T-helper 22 cell (primary cell): ENCODE measurements at places on chromosomes 3 and 15.
A peak's percentile ranks its signal among the peaks of the same experiment; 100 is the strongest.

DNA sequence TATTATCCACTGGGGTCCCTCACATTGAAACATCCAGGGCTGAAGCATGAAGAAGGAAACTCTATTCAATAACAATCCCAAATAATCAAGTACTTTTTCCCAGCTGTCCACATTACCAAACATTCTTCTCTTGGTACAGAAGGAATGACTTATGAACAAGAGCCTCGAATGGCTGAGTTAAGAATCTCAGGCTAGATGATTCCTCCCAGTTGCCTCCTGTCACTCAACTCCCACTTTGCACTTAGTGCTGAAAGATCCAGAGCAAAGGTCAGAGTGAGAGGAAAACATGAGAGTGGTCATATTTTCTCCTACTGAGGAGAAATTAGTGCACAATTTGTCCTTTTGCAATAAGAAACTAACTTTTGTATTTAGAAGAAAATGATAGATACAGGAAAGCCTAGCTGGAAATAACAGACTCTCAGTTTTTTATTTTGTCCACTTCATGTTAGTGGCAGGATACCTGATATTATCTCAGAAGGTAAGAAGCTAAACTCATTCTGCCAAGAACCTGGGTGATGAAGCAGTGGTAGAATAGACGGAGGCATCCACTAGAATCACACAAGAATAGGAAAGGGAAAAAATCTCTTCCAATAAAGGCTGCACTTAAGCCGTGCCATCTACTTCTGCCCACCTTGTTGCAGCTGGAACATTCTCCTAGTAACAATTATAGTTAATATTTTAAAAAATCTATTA lies 46.2 kb downstream of the GADL1 start:
- DNase-seq: no peak

GRCh38 chr15:82530606-82531379 lies 9.5 kb downstream of the RPS17 start:
- DNase-seq: peak; percentile 40

DNA sequence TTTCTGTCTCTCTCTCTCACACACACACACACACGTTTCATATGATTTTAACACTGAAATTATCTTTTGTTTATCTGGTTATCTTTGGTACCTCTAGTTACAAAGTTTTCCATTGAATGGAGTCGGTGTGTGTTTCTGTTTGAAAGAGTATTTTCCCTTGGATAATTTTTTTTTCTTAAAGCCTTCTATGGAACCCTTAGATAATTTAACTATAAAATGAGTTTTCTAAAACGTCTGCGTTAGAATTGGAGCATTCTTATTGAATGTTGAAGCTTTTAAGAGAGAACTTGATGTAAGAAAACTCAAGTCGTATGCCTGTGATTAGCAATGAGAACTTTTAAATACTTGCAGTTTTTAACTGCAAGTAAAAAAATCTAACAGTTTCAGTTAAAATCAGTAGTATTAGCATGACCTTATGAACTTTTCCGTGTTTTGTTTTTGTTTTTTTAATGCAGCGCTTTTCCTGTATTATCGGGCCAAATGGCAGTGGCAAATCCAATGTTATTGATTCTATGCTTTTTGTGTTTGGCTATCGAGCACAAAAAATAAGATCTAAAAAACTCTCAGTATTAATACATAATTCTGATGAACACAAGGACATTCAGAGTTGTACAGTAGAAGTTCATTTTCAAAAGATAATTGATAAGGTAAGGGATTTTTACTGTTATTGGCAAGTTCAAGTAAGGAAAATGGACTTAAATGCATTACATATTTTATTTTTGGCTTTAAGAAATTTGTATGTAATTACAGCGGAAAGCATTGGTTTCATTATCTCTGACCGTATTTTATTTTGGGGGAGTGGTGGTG lies 3.0 kb downstream of the SMC4 start:
- DNase-seq: no peak

GRCh38 chr15:42919799-42920518 lies 619 bp downstream of the TTBK2 start:
- peak; percentile 30 for DNase-seq

DNA sequence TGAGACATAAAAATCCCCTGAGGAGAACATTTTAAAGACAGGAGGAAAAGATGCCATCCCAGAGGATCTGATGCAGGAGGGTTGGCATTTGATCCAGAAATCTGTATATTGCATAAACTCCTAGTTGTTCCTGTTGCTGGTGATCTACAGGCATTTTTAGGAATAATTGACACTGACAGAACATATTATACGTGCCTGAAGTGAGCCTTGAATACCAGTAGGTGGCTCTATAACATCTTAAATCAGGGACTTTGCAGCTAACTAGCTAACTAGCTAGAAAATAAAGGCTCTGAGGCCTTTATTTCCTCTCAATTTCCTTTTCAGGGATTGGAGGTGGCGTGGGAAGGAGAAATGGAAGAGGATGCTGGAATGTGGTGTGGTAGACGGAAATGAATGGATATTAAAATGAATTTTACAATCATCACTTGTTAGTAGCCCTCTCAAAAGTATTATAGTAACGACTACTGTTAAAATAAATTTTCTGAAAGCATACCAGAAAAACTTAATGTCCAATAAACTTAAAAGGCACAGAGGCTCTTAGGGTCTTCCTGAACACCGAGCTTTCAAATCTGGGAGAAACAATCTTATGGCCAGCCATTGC lies 73.8 kb upstream of the ZBED2 start:
- DNase-seq: no peak

- no peak for DNase-seq
These were observed 374.7 kb downstream of the TUSC7 start for GRCh38 chr3:117084277-117084676.

- no peak for DNase-seq
These were observed 82.5 kb downstream of the SPRED1 start for GRCh38 chr15:38335116-38335515.

DNA sequence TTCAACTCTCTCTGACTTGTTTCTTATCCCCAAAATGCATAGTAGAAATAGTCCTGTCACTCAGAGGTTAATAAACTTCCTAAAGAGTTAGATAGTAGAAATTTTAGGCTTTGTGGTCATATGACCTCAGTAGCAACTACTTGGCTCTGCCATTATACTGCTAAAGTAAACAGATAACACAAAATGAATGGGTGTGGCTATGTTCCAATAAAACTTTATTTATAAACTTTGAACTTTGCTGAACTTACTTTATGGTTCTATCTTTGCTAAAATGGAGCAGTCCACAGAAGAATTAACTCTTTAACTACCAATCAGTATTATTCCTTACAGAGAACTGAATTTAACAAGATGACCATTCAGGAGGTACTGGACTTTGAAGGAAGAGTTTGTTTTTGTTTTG lies 393.6 kb upstream of the CDIN1 start:
- DNase-seq: no peak

GRCh38 chr3:33050071-33050653 lies 46.8 kb downstream of the GLB1 start:
- no peak for DNase-seq

GRCh38 chr15:27235681-27236080 lies 264.7 kb downstream of the GABRG3 start:
- DNase-seq: no peak

- DNase-seq: no peak
These were observed 31.8 kb downstream of the TTC14 start for GRCh38 chr3:180633722-180634121.

DNA sequence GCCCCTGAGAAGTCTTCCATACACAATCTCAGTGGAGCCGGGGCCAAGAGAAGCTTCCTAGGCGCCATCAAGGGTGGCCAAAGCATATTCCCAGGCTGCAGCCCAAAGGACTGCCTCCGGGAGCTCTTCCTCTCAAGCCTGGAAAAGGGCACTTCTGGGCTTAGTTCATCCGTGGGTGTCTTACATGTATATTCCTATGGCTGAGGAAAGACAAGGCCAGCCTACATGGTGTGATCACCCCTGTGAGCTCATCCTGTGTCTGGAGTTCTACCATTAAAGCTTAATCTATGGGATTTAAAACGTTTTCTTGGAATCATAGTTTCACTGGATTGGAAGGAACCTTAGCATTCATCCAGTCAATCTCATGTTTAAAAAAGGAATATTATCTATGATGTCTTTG lies 21.9 kb upstream of the TIMP4 start:
- DNase-seq: no peak

DNA sequence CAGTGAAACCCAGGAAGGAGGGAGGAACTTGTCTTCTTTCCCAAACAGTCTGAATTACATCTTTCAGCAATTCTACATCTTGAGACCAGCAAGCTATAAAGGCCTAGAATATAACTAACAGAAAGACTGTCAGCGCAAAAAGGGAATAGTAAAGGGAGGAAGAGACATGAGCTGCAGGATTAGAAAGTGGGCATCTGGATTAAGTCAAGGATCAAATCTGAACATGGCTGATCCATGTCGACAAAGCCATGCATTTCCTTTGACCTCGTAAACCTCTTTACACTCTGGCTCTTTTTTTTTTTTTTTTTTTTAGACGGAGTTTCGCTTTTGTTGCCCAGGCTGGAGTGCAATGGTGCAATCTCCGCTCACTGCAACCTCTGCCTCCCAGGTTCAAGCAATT lies 35.4 kb upstream of the KCNMB3 start:
- no peak for DNase-seq

DNA sequence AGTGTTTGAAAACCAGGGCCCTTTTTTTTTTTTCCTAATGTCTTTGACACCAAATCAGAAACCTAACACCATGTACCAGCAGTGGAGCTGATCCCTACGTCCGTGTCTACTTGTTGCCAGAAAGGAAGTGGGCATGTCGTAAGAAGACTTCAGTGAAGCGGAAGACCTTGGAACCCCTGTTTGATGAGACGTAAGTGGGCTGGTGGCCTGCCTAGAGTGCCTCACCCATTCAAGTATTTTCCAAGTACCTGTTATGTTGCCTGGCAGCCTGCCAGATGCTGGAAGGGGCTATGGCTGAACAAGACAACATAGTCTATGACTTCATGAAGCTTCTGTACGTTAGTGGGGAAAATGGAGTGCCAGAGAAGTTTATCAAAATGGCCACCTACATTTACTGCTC lies 39.7 kb downstream of the ESYT3 start:
- DNase-seq: no peak

DNA sequence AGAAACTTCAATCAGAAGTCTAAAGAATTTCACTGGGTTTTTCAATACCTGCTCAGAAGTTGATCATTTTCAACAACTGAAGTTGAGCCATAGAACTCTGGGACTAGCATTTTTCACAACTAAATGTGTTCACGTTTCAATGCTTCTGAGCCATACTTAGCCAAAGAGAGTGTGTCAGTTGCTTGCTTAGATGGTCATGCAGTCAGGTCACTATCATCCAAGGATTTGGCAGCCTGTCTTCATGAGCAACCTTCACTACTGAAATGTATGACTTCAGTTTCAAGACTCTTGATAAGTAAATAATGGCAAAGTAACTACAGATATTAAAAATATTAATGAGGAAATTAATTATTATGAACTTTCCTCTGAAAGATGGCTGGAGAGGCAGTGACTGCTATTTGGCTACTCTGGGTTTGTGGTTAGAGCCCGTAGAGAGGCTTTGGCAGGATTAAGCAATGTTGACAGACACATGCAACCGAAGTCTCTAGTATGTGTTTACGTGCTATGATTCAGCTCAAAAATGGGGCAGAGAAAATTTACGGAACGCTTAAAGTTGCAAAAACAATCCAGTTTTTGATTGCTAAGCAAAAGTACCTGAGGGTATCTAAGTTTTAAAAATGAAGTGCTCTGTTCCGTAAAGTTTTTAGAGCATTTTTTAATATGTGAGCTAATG lies 133.8 kb downstream of the GMNC start:
- no peak for DNase-seq

DNA sequence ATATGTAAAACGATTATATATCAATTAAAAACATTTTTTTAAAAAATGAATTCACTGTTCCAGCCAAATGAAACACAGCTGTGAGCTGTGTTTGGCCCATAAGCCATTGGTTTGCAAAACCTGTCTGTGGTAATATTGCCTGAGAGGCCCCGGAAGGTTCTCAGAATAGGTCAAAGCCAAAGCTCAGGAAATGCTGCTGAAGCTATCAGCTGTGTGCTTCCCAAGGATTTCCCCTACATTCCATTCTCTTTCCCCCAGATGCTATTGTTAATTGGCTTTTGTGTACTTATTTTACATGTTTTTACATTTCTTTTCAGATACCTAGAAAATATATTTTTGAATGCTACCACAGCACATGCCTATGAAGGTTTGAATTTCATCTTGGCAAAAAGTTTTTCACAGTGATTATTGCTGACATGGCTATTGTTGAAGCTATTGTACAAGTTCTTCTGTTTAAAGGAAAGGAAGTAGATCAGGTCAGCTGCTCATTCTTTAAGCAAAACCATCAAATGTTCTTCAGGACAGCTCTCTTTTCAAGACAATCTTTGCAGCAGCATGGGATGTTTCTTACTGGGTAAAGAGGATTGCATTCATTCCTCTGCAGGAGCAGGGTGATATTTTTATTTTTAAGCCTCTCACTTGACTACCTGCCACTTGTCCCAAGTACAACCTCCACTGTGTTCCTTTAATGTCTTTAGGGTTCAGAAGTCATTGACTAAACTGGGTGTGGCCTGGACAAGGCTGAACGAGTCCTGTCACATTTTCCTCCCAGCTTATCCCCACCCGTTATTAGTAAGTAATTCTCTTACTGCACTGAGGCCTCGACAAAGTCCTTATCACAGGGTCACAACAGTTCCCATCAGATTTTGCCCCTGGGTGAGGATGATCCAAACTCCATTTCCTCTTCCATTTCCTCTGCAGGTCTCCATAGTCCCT lies 26.3 kb upstream of the BNC1 start:
- DNase-seq: no peak

GRCh38 chr15:68449389-68449788 lies 17.4 kb upstream of the ITGA11 start:
- no peak for DNase-seq

DNA sequence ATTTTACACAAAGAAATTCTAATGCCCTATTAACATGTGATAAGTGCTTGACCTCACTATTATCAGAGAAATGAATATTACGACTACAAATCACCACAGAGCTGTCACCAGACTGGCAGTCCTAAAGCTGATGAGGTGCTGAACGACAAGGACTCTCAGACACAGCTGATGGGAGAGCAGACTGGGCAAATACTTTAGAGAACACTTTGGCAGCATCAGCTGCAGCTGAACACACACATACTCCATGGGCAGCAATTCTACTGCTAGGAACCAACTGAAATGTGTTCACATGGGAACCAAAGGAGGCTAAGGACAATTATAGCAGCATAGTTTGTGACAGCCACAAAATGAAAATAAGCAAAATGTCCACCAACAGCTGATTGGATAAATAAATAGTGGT lies 45.5 kb downstream of the SUSD5 start:
- no peak for DNase-seq

DNA sequence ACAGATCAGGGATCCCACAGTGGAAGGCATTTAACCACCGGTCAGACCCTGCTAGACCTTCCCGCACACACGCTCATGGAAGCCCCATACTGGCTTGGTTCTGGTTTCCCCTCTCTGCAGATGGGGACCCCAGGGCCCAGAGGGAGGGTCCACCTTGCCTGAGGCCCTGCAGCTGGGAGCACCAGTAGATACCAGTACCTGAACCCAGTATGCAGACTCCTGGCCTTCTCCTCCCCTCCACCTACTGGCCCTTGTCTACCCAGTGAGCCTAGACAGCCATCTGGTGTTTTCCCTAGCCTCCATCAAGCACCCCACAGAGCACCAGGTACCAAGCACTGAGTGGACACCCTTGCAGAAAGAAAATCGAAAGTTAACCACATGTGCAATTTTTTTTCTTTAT lies 65.1 kb downstream of the MEGF11 start:
- no peak for DNase-seq

GRCh38 chr3:10524799-10525301 lies 19.5 kb upstream of the ATP2B2 start:
- DNase-seq: no peak

GRCh38 chr15:98942431-98942830 lies 65.2 kb downstream of the PGPEP1L start:
- DNase-seq: no peak

- DNase-seq: no peak
These were observed 492 bp upstream of the HIGD1A start for GRCh38 chr3:42804831-42805132.

- DNase-seq: no peak
These were observed 290.1 kb upstream of the CNTN4 start for GRCh38 chr3:1808590-1808989.
